Retinal pigment epithelial cell (primary cell): ENCODE measurements at places on chromosomes 4 and X.
A peak's percentile ranks its signal among the peaks of the same experiment; 100 is the strongest.

GRCh38 chr4:168484626-168485025 is 4.3 kb upstream of the DDX60L start:
- no peak for DNase-seq

DNA sequence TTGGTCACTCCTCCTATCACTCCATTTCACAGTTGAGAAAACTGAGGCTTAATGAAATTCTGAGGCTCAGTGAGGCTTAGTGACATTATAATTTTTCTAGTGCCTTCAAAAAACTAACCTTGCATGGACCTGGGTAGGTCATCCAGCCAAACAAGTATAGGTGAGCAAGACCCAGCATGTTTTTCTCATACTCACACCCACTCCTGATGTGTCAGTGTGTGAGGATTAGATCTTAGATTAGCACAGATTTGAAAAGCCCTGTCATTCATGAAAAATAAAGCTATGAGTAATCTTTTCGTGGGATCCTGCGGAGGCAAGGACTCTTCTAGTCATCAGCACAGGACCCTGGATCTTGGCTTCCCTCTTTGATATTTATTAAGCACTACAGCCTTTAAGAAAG is 146.7 kb downstream of the CHIC2 start:
- DNase-seq, result no peak

DNA sequence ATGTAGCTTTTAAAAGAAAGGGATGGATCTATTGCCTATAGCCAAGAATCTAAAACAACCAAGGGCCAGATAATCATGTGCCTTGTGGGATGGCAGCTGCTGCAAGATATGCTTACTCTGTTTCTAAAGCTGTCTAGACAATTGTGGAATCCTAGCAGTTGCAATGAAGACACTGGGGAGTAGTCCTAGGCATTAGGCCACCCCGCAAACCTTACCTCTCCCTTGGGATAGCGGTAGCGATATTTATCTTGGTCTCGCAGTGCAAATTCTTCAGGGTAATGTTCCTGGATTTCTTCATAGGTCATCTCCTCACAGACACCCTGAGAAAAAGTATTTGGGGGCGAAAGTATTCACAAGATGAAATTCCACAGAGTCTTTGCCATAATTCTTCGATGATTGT is 24.6 kb downstream of the TRO start:
- DNase-seq, result no peak

DNA sequence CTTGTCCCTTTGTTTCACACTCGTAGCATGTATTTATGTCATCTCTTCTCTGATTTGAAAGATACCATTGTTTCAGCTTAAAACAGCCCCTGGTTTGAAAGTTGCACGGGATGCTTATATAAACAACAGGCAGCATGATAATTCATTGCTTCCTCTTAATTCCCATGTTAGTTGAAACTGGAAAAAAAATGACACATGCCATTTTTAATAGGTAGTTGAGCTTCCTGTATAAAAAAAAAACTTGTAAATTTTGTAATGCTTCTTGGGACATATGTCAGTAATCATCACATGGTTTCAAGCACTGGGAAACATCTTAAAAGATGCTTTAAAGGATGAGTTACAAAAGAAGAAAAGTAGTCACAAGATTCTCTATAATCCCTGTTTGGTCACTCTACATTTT is 243.0 kb downstream of the PALLD start:
- no peak for DNase-seq

DNA sequence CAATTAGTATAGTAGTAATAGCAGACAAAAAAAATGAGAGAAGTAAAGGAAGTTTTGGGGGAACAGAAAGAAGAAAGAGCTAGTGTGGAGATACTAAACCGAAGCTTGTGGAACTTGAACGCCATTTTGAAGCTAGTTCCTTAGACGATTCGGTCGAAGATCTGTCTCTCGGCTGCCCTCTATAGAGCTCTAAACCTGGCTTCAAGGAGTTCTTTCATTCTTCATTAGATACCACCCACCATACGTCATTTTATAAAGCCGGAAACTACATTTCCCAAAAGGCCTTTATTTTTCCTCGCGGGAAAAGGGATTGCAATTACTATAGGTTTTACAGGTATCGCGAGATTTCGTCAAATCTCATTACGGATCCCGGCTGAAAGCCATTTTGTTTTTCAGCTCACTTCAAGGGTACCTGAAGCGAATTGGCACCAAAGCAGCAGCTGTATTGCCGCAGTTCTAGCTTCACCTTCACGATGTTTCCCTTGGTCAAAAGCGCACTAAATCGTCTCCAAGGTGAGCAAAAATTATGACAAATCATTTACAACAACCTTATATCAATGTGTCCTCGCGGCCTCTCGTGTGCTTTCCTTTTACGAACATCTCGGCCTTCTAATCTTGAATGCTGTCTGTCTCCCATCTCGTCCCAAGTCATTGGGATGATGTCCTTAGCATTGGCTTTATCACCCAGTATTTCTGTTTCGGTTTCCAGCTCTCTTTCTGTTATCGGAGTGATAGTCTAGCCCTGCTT is at the start of gene COX7B:
TSS of gene COX7B (plus strand) at position 388 of the 748 bp plus-strand sequence. CDS start at position 474, 86 bp downstream.
- peak; percentile 89 for DNase-seq

DNA sequence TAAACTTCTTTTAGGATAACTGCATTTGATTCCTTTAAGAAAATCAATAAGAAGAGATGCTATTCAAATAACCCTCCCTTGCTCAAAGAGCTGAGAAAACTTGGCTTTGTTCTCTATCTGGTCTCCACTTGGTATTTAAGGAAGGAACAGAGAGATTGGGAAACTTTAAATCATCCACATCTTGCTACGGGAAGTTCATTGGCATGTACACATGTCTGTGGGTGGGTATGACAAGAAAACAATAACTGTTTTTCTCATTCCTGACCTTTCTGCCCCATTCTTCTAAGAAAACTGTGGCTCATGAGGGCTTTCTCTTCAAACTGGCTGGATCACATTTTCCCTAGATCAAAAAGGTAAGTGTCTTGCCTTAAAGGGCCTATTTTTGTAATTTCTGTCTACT is 6.0 kb downstream of the SEL1L3 start:
- no peak for DNase-seq

- DNase-seq, result no peak
Observed at GRCh38 chr4:162151386-162151785, 12.4 kb downstream of the FSTL5 start.

DNA sequence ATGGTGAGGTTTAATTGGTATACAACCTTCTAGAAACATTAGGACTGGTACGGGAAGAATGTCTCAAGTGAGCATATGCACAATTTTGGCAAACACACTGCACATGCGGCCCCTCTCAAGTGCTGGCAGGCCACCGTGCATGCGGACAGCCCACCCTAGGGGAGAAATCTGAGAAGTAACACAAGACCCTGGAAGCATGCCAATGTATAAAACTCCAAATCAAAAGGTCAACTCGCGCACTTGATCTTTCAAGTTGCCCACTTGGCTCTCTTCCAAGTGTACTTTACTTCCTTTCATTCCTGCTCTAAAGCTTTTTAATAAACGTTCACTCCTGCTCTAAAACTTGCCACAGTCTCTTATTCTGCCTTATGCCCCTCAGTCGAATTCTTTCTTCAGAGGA is 488.3 kb downstream of the CFAP47 start:
- DNase-seq, result peak; percentile 14

DNA sequence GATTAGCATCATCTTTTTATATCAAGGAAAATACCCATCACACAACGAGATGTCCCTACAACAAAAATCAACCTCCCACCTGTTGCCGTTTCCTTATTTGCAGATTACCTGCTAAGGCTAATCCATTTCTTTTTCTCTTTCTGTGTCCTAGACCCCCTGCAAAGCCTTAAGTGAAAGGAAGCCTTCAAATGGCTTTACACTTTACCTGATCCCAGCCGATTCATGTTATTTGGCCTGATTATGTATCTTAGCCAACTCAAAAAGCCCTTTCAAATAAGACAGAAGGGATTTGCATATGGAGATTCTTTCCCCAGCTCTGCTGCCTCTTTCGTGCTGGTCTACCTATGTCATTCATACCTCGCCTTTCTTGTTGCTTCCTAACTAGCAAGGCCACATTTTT is 14.4 kb downstream of the ABCG2 start:
- no peak for DNase-seq

DNA sequence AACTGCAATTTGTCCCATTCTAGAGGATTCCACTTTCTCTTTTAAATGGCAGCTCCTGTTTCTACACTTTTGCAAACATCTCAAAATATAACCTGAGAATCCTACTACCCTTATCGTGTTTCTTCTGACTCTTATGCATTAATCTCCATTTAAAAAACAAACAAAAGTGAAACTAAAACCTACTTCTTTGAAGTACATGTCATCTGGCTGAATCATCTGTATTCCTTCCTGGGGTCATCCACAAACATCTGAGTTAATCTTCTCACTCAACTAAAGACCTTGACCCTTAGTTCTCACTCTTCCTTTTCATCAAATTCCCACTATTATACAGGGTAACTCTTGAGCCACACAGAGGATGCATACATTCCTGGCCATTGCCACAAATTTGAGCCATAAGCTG is 584.8 kb downstream of the PPARGC1A start:
- no peak for DNase-seq

DNA sequence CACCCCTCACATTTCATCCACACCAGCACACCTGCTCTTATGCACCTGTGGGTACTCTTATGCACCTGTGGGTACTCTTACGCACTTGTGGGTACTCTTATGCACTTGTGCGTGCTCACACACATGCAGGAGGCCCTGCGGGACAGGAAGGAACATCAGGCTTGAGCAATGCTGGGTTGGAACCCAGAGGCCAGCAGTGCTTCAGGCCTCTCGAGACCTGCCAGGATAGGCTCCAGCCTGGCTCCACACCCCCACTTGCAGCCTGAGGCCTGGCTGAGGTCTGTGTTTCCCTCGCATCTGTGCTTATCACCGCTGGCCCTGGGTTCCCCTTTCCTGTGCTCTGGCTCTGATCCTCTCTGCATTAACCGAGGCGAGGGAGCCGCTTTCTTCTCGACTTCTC is 34.7 kb downstream of the SORCS2 start:
- DNase-seq, result no peak

GRCh38 chr4:38109370-38109769 is 149.2 kb downstream of the PTTG2 start:
- no peak for DNase-seq

DNA sequence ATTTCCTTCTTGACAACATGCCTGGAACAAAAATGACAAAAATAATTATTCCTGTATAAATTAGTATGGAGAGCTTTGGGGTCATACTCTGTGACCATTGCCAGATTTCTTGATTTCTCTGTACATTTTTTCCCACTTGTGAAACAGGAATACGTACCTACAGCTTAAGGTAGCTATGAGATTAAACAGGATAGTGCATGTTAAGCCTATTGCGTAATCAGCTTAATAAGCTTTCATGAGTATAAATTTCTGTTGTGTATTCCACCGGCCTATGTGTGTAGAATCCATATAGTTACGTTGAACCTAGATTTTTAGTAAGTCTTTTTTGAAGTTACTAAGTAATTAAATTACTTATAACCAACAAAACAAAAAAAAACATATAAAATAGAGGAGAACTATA is 334.9 kb downstream of the DCTD start:
- no peak for DNase-seq

DNA sequence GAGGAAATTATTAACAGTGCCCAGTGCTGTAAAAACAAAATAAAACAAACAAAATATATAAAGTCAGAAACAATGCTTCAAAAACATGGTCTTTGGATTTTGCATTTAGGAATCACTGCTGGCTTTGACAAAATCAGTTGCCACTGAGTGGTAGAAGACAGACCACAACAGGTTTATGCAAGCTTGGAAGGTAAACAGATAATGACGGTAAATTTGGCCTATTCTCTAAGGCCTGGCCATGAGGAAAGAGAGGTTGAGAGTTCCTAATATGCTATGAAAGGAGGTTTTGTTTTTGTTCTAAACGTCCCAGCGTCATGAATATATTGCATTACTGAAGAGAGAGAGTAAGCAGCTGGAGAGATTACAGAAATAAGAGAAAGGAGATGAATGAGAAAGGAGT is 629.4 kb downstream of the STPG2 start:
- DNase-seq, result no peak

GRCh38 chr4:5976921-5977320 is 41.3 kb downstream of the C4orf50 start:
- no peak for DNase-seq

DNA sequence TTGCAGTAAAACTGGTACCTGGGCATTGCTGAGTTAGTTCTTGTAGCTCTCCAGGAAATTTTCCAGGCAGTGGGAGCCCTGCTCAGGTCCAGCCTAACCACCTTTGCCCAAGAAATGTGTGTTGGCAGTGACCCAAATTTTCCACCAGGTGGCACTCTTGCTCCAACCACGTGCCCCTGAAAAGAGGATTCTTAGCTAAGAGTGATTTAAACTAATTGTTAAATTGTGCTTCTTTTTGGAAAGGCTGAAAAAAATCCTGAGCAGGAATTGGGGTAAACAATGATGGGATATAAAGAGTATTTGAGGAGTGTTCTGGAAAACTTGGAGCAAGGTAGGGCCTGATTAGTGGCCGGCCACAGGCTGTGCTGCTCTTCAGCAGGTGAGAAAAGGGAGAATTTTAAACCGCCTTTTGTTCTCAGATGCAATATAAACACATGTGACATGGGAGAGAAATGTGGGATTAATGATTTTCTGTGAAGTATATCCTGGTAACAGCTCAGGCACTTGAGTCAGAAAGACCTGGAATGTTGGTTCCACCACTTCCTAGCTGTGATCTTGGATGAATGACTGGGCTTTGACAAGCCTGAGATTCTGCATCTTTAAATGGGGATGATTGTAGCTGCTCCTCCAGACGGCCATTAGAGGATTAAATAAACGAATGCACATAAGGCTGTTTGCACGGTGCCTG is 219.6 kb downstream of the PTTG2 start:
- peak; percentile 76 for DNase-seq

DNA sequence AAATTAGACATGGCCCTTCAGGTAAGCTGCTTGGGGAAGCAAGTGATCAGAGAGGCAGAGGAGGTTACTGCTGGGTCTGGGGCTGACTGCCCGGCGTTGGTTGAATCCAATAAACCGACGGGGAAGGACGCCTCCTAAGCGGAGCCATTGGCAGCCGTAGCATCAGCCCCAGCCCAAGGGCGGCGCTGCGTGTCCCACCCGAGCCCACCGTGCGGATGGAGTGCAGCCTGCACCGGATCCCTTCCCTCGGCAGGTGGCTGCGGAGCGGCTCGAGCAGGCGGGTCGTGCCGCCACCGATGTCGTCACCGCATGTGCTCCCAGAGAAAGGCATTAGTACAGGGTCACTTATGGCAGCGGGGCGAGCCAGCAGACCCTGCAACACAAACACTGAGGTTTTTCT is 82.1 kb downstream of the ALPK1 start:
- DNase-seq, result no peak

DNA sequence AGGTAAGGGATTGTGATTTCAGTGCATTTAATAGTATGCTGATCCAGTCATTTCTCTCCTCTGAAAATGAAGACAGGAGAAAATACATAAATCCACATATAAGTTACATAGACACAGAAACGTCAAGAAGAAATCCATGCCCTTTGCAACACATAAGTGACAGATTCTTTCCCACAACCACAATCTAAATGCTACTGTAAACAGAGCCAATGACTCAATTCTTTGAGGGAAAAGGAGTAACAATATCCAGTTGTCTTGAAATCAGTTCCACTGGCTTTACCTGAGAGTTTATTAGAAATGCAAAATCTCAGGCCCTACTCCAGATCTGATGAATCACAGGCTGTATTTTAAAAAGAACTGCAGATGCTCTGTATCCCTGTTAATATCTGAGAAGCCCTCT is 66.4 kb downstream of the ARAP2 start:
- DNase-seq, result no peak

GRCh38 chrX:69051901-69052300 is 113.4 kb downstream of the PJA1 start:
- DNase-seq, result no peak

GRCh38 chr4:139872274-139872673 is 206.7 kb downstream of the MGST2 start:
- peak; percentile 86 for DNase-seq
